ENCODE measurements at places on chromosomes 4 and X. TPM values are rescaled to one million over a fixed set of nuclear protein-coding genes. Genes with fewer than 3 reads are reported as not detected.

Gene HSFX4
- not detected for total RNA-seq

Gene USP51
- total RNA-seq: 4.6 TPM

Gene GPR173
- 0.11 TPM for total RNA-seq

Gene TMEM35A
- total RNA-seq: not detected

Gene GC
- total RNA-seq: not detected

Gene PABPC5
- not detected for total RNA-seq

DNA sequence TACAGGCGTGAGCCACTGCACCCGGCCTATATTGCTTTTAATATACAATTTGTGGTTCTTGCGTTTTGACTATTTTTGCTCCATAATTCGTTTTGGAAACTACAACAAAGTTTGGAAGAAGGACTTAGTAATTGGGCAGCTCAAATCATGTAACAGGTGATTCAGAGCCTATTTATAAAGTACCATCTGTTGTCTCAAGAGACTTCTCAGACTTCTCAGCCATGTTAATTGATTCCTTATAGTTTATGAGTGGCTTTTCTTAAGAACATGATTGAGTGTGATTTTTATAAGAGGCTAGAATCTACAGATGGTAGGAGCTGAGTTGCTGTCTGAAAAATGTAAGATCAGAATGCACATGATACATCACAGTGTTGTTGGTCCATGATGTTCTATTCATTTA, 240.2 kb downstream of the ADGRL3 start:
- no peaks in the 10 kb centered on the region for H3K27me3 ChIP-seq
- H3K4me1 ChIP-seq: no peaks in the 10 kb centered on the region
- no peaks in the 10 kb centered on the region for H3K36me3 ChIP-seq
- no peak overlapping the region for H3K4me3 ChIP-seq

- H3K27ac ChIP-seq: no peak overlapping the region
- H3K27me3 ChIP-seq: peaks cover 8% of the 10 kb centered on the region
- DNase-seq: no peak
Observed at GRCh38 chr4:84740057-84740456, 157.1 kb downstream of the CDS1 start.

- no peak for DNase-seq
- H3K36me3 ChIP-seq: no peaks in the 10 kb centered on the region
- peaks cover 29% of the 10 kb centered on the region for H3K27me3 ChIP-seq
- no peaks in the 10 kb centered on the region for H3K4me1 ChIP-seq
- no peak overlapping the region for H3K27ac ChIP-seq
Observed at GRCh38 chr4:53686521-53686920, 95.2 kb upstream of the LNX1 start.

GRCh38 chr4:166318810-166319525, 445.9 kb downstream of the TLL1 start:
- H3K36me3 ChIP-seq: no peaks in the 10 kb centered on the region
- DNase-seq: no peak
- H3K27me3 ChIP-seq: peaks cover 1% of the 10 kb centered on the region
- H3K4me3 ChIP-seq: no peak overlapping the region
- H3K27ac ChIP-seq: no peak overlapping the region

GRCh38 chr4:140343303-140343702, 30.1 kb upstream of the SCOC start:
- H3K27ac ChIP-seq: no peak overlapping the region
- no peak overlapping the region for H3K4me3 ChIP-seq
- H3K36me3 ChIP-seq: no peaks in the 10 kb centered on the region
- DNase-seq: no peak
- peaks cover 6% of the 10 kb centered on the region for H3K4me1 ChIP-seq
- peaks cover 13% of the 10 kb centered on the region for H3K27me3 ChIP-seq

- no peaks in the 10 kb centered on the region for H3K4me1 ChIP-seq
- no peak overlapping the region for H3K27ac ChIP-seq
- no peak for DNase-seq
- H3K4me3 ChIP-seq: no peak overlapping the region
- H3K36me3 ChIP-seq: no peaks in the 10 kb centered on the region
Observed at GRCh38 chrX:78534221-78534620, 124.9 kb downstream of the RTL3 start.

GRCh38 chr4:182174979-182175378, 68.2 kb upstream of the TENM3 start:
- no peak overlapping the region for H3K4me3 ChIP-seq
- no peaks in the 10 kb centered on the region for H3K4me1 ChIP-seq
- no peaks in the 10 kb centered on the region for H3K27me3 ChIP-seq
- no peaks in the 10 kb centered on the region for H3K36me3 ChIP-seq

GRCh38 chr4:174631901-174632758, 109.8 kb upstream of the HPGD start:
- no peaks in the 10 kb centered on the region for H3K36me3 ChIP-seq
- no peaks in the 10 kb centered on the region for H3K4me1 ChIP-seq
- DNase-seq: no peak
- no peak overlapping the region for H3K4me3 ChIP-seq
- no peak overlapping the region for H3K27ac ChIP-seq

- no peaks in the 10 kb centered on the region for H3K27me3 ChIP-seq
- peaks cover 12% of the 10 kb centered on the region for H3K36me3 ChIP-seq
- no peak overlapping the region for H3K27ac ChIP-seq
- H3K4me3 ChIP-seq: no peak overlapping the region
- H3K4me1 ChIP-seq: peaks cover 13% of the 10 kb centered on the region
Observed at GRCh38 chr4:1991087-1991486, 17.7 kb downstream of the NELFA start.

DNA sequence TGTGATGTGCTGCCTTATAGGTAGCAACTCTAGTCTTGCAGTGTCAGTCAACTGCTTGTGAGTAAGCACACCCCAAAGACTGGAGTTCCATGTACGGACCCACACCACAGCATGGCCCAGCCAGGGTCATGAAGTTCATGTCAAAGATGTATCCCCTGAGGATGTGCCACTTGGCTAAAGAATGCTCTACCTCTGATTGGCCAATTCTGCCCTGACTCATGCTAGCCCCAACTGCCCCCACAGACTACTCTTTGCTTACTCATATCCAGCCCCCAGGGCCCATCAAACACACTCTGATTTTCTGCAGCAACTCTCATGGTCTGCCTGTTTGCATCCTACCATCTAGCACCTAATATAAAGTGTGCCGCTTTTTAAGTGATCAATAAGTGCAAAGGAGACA, 62.5 kb downstream of the CHRDL1 start:
- DNase-seq: no peak
- H3K27ac ChIP-seq: no peak overlapping the region
- H3K4me1 ChIP-seq: no peaks in the 10 kb centered on the region
- no peak overlapping the region for H3K4me3 ChIP-seq

DNA sequence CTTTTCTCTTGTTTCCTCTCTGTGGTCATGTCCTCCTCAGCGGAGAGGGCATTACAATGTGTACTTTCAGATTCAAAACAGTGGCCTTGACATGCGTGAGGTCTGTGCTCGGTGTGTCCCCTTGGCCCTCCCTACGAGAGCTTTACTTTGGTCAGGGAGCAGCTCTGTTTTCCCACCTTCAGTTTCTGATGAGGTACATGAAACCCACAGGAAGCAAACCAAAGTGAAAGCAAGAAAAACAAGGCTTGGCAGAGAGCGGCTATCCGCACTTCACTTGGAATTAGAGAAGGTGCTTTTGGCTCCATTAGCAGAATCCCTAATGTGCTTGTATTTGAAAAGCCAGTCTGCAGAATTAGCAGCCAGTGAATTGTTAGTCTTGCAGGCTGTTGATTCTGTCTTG, 19.5 kb upstream of the BOD1L1 start:
- H3K36me3 ChIP-seq: no peaks in the 10 kb centered on the region
- no peak overlapping the region for H3K27ac ChIP-seq
- H3K27me3 ChIP-seq: peaks cover 48% of the 10 kb centered on the region
- H3K4me1 ChIP-seq: peaks cover 2% of the 10 kb centered on the region
- no peak for DNase-seq

GRCh38 chr4:74499986-74500781, 55.2 kb downstream of the AREG start:
- peaks cover 37% of the 10 kb centered on the region for H3K27me3 ChIP-seq
- H3K4me3 ChIP-seq: no peak overlapping the region
- no peaks in the 10 kb centered on the region for H3K4me1 ChIP-seq
- H3K27ac ChIP-seq: no peak overlapping the region
- H3K36me3 ChIP-seq: no peaks in the 10 kb centered on the region
- DNase-seq: no peak

GRCh38 chr4:33054656-33055196, 2334.6 kb downstream of the PCDH7 start:
- no peaks in the 10 kb centered on the region for H3K36me3 ChIP-seq
- H3K4me3 ChIP-seq: no peak overlapping the region
- no peak for DNase-seq
- no peaks in the 10 kb centered on the region for H3K27me3 ChIP-seq
- no peaks in the 10 kb centered on the region for H3K4me1 ChIP-seq

GRCh38 chr4:28010577-28011240, 1150.1 kb downstream of the STIM2 start:
- no peak for DNase-seq
- no peak overlapping the region for H3K4me3 ChIP-seq
- H3K27ac ChIP-seq: no peak overlapping the region
- no peaks in the 10 kb centered on the region for H3K4me1 ChIP-seq
- no peaks in the 10 kb centered on the region for H3K27me3 ChIP-seq
- H3K36me3 ChIP-seq: no peaks in the 10 kb centered on the region
